ENCODE measurements at places on chromosomes 16 and 17.
A peak's percentile ranks its signal among the peaks of the same experiment; 100 is the strongest.

DNA sequence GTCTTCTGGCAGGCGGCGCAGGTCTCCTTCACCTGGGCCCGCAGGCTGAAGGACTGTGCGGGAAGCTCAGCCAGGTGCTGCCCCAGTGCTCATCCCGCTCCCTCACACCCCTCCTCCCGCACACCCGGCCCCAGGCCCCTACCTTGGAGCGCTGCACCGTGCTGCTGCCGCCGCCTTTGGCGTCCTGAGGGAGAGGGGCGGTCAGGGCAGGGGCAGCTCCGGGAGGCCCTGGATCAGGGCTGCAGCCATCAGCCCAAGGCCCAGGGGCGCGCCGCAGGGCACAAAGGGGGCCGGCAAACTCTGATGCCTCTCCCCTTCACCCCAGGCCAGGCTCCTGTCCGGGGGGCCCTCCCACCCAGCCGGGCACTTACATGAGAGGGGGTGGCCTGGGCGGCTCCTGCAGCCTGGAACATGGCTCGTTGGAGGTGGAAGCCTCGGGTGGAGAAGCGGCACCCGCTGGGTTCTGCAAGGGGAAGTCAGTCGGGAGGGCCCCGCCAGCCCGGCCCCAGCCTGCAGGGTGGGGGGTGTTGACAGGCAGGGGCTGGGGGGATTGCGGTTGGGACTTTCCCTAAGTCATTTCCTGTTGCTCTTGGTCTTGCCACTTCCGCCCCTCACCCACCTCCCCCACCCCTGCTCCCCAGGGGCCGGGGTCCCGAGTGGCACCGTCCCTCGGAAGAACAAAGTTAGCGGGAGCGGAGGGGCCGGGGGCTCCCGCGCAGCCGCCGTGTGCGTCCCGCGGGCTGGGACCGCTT, 863 bp downstream of the LIMD2 start:
- DNase-seq = no peak

- peak; percentile 51 for DNase-seq
Observed at GRCh38 chr16:86517652-86518258, 7.4 kb downstream of the FOXF1 start.

DNA sequence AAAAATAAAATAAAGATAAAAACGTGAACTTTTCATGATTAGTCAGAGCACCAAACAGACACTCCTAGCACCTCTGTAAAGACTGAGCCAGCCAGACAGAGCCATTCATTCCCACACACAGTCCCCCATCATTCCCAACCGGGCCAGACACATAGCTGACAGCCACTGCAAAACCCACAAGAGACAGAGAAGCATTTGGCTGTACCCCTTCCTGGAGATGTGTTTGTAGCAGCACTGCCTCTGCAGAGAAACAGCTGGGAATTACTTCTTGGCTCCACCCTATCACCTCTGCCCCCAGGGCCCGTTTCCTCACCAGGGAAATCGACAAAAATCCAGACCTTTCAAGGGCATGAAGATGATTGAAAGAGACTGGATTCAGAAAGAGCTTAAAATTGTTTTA, 46.4 kb downstream of the MYH11 start:
- no peak for DNase-seq

DNA sequence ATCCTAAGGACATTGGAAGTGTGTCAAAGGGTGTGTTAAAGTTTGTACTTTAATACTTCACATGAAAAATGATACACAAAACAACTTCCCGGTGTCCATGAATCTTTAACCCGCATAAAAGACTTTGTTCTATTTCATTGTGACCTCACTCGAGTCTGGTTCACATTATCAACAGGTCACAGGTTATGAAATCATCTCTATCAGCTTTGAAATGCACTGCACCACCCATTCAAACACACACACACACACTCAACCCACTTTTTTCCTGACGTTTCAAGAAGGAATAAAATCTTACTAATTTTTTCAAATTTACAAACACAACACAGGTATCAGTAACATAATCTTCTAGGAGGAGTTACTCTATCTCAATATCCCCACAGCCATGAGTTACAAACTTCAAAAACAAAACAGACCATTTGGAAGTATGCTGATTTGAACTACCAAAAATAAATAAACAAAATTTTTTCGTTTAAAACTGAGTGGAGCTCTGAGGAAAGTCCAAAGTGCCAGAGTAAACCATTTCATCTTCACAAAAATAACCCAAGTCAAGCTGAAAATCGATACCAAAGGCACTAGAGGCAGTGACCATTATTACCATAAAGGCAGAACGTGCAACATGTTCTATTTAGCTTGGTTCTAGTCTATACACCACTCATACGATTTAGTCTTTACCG, 2.7 kb downstream of the ACOX1 start:
- DNase-seq = no peak

DNA sequence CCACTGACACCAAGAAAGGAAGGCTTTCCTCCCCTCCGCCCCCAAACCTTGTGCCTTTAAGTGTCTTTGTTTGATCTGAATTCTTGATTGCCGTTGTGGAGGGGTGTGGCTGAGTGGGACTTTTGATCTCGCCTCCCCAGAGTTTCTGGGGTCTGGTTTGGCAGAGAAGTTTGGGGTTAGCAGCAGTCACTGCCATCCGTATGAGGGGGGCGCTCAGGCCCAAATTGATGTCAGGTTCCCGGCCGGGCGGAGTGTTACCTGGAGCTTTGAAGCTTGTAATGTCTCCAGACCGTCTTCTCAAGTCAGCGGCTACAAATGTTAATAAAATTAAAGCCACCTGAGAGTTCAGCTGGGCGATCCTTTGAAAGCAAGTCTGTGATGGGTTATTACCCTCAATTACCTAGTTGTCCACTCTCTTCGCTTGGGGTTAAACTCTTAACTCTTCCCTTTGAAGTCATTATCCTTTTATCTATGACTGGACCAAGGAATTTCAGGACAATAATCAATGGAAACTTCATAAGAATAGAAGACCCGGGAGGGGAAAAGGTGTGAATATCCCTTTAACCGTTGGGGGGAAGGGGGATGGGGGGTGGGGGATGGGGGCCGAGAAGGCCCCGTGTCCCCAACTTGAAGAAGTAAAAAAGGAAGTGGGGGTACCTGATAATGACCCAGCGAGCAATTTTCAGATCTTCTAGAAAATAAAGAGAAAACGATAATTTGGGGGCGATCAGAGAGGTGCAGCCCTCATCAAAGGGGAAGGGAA, 31.8 kb upstream of the AXIN2 start:
- no peak for DNase-seq

Data from HCT116 (cell line).